Activated CD4-positive, alpha-beta T cell treated with anti-CD3 and anti-CD28 coated beads, Interleukin-2, amount 10 ng/mL, durations not matched to agents 7 days and 5 days (primary cell): ENCODE measurements at places on chromosomes 7 and 10.
A peak's percentile ranks its signal among the peaks of the same experiment; 100 is the strongest.

GRCh38 chr7:158235862-158236261, 351.8 kb downstream of the PTPRN2 start:
- DNase-seq: no peak

GRCh38 chr7:3092468-3092867, 48.8 kb upstream of the CARD11 start:
- DNase-seq: peak; percentile 83

DNA sequence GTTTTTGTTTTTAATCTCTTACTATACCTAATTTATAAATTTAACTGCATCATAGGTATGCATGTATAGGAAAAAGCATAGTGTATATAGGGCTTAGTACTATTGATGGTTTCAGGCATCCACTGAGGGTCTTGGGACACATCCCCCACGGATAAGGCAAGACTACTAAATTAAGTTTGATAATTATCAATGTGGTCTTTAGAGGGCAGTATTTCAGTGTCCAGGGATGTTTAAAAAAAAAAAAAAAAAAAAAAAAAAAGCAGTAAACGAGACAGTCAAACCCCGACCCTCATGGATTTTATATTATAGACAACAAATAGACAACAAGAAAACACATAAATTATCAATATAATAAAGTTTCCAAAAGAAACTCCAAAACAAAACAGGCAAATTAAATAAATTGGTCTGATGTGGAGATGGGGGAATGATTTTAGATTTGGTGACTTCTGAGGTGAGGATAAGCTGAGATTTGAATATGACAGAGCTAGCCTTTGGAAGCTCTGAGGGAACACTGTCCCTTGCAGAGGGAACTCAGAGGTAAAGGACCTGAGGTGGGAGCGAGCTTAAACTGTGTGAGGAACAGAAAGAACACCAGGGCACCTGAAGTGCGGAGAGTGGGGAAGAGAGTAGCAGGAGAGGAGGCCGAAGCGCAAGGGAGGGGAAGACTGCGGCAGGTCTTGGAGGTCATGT, 14.8 kb downstream of the ACSM6 start:
- DNase-seq: no peak

GRCh38 chr10:122050311-122050710, 61.3 kb downstream of the TACC2 start:
- no peak for DNase-seq

- peak; percentile 47 for DNase-seq
These were observed 42.2 kb upstream of the HSPB1 start for GRCh38 chr7:76260171-76260703.

DNA sequence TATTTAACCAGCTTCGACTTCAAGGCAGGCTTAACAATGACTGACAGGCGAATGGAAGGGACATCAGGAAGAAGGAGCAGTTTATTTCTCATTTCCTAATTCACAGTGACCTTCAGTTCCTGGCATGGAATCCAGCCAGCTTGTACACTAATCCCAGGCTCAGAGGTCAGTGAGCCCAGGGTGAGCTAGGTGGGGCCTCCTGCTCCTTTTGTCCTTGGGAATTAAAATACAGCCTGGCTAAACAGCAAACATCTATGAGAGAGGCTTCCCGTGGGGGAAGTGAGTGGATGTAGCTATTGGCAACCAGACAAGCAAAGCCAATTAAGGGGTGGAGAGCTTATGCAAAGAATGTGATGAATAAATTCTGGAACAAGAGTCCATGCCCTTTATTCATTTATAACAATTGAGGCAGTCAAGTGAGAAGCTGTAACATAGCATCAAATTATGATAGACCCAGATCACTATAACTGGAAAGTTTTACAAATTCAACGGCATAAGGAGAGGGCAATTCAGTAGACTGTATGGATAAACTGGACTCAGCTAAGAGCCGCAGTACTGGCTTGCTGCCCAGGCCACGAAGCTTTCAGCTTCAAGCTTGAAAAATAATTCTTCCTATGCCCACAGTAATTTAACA, 57.1 kb downstream of the STK17A start:
- DNase-seq: no peak

- DNase-seq: peak; percentile 16
These were observed 457 bp downstream of the ACADSB start for GRCh38 chr10:123009105-123009820.

DNA sequence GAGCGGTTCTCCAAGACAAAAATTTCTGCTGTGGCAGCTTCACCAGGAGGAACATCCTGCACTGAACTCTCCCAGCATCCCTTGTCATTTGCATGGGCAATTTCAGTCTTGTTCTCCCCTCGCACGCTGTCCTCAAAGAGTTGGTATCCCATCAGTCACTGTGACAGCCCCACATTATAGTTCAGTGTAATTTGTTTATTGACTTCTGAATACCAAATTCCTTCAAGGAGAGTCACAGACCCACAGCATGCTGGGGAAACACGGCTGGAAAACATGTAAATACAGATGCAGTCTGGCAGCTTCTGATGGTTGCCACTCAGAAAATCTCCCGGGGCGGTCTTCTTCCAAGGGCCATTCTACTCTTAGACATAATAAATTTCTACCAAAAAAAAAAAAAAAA, 151.0 kb upstream of the NEBL start:
- no peak for DNase-seq

- DNase-seq: no peak
These were observed 139.3 kb downstream of the C1GALT1 start for GRCh38 chr7:7321681-7322080.

DNA sequence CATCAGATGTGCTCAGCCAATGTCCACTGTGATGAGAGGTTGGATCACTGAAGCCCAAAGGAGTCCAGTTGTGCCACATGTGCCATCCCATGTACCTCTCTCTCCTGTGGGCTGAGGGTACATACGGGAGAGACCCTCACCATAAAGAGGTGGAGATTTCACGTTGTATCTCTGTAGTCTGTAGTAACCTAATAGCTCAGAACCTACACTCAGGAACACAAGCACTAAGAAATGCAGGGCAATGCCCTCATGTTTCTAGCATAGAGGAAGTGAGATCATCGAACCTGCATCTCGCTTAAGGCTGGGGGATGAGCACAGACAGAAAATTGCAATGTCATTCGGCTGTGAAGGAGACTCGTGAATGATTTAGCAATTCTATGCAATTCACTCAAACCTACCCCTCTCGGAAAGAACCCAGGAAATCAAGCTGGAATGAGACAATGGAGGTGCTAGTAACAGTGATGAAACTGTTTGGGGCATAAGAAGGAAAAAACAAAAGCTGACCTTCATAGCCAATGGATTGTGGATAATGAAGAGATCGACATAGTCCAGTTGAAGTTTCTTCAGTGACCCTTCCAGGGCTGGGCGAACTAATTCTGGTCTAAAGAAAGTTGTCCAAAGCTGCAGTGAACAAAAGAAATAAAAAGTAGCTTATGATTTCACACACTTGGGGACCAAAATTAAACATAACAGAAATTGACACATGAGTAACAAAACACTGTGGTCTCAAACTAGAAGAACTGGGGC, 80.3 kb upstream of the UCN3 start:
- peak; percentile 60 for DNase-seq

GRCh38 chr7:29866490-29866930, 60.2 kb downstream of the WIPF3 start:
- DNase-seq: no peak

- DNase-seq: no peak
These were observed 8.6 kb upstream of the IRF5 start for GRCh38 chr7:128928882-128929788.

DNA sequence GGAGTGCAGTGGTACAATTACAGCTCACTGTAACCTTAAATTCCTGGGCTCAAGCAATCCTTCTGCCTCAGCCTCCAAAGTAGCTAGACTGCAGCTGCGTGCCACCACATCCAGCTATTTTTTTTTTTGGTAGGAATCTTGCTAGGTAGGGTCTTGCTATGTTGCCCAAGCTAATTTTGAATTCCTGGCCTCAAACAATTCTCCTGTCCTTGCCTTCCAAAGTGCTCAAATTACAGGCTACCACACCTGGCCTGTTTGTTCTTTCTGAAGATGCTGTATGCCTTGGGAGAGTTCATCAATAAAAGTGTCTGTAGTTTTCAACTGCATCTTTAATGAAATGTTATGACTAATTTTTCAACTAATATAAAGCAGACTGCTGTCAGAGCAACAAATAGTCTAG, 452 bp downstream of the SAMD9 start:
- no peak for DNase-seq

DNA sequence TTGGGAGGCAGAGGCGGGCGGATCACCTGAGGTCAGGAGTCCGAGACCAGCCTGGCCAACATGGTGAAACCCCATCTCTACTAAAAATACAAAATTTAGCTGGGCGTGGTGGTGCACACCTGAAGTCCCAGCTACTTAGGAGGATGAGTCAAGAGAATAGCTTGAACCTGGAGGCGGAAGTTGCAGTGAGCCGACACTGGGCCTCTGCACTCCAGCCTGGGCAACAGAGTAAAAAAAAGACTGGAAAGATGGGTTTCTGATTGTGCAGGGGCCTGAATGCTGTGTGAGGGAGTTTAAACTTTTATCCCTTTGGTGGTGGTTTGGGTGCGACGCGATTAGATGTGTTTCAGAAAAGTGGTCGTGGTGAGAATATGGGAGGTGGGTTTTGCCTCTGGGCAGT, 1.8 kb downstream of the CHST12 start:
- DNase-seq: no peak

DNA sequence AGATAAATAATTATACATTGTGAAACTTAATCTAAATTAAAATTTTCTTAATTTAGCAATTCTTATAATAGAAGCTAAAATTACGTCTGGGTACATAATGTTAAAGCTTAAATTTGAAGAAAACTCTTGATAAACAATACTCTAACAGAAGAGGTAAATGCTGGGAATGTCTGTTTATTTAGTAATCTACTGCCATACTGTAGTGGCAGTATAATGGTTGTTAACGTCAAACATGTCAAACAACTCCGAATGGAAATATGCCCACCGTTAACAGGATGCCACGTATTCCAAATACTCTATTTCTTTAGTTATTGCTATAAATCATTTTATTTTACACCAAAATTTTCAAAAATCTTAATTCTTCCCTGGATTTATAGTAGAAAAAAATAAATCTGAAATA, 40.0 kb upstream of the PTPN12 start:
- no peak for DNase-seq
